WTC11 (cell line): ENCODE measurements at places on chromosomes 1 and 21.
A peak's percentile ranks its signal among the peaks of the same experiment; 100 is the strongest.

GRCh38 chr1:40389871-40390560 is 16.5 kb downstream of the SMAP2 start:
- peaks cover 4% of the 10 kb centered on the region; the same call in 1 of the 2 replicates for H3K4me1 ChIP-seq
- no peaks in the 10 kb centered on the region for H3K36me3 ChIP-seq
- DNase-seq, result no peak
- peak overlapping the region; percentile 21; the same call in 1 of the 2 replicates for H3K27ac ChIP-seq
- no peak overlapping the region for H3K4me3 ChIP-seq

DNA sequence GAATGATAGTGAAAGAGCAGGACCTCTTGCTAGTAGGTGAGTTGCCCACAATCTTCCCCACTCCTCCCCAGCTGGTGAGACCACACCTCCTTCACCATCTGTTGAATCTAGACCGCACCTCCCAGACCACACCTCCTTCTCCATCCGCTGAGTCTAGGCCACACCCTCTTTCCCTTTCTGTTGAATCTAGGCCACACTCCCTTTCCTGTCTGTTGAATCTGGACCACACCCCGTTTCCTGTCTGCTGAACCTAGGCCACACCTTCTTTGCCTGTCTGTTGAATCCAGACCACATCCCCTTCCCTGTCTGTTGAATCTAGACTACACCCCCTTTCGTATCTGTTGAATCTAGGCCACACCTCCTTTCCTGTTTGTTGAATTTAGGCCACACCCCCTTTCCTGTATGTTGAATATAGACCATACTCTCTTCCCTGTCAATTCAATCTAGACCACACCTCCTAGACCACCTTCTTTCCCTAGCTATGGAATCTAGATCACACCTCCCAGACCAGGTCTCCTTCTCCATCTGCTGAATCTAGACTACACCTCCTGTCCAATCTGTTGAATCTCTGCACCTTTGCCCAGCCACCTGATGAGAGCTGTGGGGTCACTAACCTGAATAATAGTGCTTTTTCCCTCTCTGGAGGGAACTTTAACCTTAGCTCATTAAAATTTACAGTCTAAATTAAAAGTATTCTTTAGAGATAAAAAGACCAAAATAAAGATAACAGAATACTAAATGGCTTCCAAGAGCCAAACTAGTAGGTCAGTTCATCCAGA is 116.3 kb downstream of the DAB1 start:
- H3K4me3 ChIP-seq, result no peak overlapping the region
- no peaks in the 10 kb centered on the region for H3K27me3 ChIP-seq
- peak; percentile 69 for DNase-seq
- H3K36me3 ChIP-seq, result no peaks in the 10 kb centered on the region

DNA sequence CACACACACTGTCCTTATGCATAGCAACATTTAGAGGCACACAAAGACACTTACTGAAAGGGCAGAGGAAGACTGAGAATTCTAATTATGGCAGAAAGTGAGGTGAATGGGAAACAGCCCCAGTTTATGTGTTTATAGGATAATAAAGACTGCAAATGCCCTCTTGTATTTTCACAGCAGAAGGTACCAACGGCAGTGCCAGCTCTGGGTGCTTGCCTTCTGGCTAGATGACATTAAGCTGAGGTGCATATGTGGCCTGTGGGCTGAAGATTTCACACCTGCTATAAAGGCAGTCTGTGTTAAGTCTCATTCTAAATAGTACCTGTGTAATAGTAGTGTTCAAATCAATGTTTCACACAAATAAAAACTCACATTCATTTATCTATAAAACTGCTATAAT is 347.2 kb upstream of the ZRANB2 start:
- H3K4me1 ChIP-seq, result peaks cover 17% of the 10 kb centered on the region
- H3K4me3 ChIP-seq, result no peak overlapping the region
- no peaks in the 10 kb centered on the region for H3K27me3 ChIP-seq
- no peak overlapping the region for H3K27ac ChIP-seq

DNA sequence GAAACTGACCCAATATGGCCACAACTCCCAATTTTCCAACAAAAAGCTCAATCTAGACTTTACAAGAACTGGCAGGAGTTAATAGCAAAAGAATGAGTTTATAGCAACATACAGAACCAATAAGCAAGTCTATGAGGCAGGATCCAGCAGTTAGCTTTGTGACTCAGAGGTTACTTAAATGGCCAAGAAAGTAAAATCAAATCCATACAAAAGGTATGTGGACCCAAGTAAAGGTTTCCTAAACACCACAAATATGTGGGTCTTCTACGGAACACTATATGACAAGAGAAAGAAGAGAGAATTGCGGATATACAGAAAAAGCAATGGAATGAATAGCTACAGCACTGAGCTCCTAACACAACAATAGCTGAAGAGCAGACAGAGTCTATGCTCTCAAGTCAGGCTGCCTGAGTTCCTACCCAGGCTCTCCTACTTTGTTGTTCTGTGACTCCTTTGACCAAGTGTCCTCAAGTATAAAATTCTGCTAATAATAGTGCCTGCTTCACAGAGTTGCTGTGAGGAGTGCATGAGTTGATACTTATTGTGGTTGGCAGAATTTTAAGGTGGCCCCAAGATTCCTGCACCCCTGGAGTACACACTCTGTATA is 204.3 kb downstream of the SMYD3 start:
- H3K4me3 ChIP-seq, result no peak overlapping the region
- no peaks in the 10 kb centered on the region for H3K27me3 ChIP-seq
- H3K4me1 ChIP-seq, result peaks cover 6% of the 10 kb centered on the region
- H3K36me3 ChIP-seq, result no peaks in the 10 kb centered on the region
- no peak for DNase-seq

- H3K27ac ChIP-seq, result no peak overlapping the region
- H3K4me1 ChIP-seq, result no peaks in the 10 kb centered on the region
- H3K27me3 ChIP-seq, result peaks cover 29% of the 10 kb centered on the region
- H3K36me3 ChIP-seq, result peaks cover 54% of the 10 kb centered on the region
- no peak overlapping the region for H3K4me3 ChIP-seq
Measured at GRCh38 chr1:48186306-48186839, 36.1 kb upstream of the SLC5A9 start.
